Brain (organoid and tissue), 16 donors: ENCODE measurements at places on chromosomes 1 and 21. TPM values are rescaled to one million over a fixed set of nuclear protein-coding genes. Genes with fewer than 3 reads are reported as not detected.
A peak's percentile ranks its signal among the peaks of the same experiment; 100 is the strongest.

Gene EXTL1
- polyA plus RNA-seq: 6.9 TPM

Gene UBXN11
- 31.6 TPM for polyA plus RNA-seq

Gene FAM151A
- polyA plus RNA-seq: not detected

Gene SEMA4A
- 6.6 TPM for polyA plus RNA-seq

Gene RNASEL
- polyA plus RNA-seq: 1.4 TPM

Gene HECTD3
- 45.0 TPM for polyA plus RNA-seq

Gene RABGAP1L
- polyA plus RNA-seq: 17.1 TPM

Gene ACAP3
- 47.9 TPM for polyA plus RNA-seq

Gene GPR25
- not detected for polyA plus RNA-seq

Gene C1QB
- polyA plus RNA-seq: 106 TPM

- DNase-seq: no peak
Measured at GRCh38 chr1:30749691-30750583, 7.6 kb downstream of the LAPTM5 start.

DNA sequence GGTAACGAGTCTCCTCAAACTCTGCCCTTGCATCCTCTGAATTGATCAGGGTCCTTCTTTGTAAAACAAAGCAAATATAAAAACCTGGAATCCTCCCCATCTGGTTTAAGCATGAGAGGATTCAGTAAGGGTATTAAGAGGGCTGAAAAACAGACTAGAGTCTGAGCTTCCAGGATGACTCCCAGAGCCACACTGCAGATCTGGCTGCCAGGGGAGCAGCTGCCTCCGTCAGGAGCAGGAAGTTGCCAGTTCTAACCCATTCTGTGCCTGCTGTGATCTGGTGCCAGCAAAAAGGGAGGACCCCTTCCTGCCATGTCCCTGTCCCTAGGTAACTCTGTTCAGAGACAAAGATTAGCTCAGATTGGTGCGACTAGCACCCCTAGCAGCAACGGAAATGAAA lies 27.5 kb downstream of the SERTAD4 start:
- DNase-seq: no peak

- DNase-seq: no peak
Measured at GRCh38 chr1:163267962-163268361, 53.8 kb upstream of the NUF2 start.

DNA sequence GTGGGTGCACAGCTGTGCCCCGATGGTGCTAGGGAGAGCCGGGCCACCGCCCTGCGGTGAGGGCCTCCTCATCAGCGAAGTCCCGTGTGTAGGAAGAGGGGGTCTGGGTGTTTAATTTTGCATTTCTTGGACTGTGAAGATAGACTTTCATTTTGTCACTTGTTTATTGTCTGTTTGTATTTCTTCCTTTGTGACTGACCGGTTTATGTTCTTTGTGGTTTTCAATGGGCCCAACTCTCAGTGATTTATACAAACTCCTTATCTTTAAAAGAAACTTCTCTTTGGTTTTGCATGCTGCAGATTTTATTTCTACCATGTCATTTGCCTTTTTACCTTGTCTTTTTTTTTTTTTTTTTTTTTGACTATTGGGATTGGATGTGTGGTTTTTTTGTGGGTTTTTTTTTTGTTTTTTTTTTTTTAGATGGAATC lies 65.1 kb downstream of the COL18A1 start:
- DNase-seq: no peak

DNA sequence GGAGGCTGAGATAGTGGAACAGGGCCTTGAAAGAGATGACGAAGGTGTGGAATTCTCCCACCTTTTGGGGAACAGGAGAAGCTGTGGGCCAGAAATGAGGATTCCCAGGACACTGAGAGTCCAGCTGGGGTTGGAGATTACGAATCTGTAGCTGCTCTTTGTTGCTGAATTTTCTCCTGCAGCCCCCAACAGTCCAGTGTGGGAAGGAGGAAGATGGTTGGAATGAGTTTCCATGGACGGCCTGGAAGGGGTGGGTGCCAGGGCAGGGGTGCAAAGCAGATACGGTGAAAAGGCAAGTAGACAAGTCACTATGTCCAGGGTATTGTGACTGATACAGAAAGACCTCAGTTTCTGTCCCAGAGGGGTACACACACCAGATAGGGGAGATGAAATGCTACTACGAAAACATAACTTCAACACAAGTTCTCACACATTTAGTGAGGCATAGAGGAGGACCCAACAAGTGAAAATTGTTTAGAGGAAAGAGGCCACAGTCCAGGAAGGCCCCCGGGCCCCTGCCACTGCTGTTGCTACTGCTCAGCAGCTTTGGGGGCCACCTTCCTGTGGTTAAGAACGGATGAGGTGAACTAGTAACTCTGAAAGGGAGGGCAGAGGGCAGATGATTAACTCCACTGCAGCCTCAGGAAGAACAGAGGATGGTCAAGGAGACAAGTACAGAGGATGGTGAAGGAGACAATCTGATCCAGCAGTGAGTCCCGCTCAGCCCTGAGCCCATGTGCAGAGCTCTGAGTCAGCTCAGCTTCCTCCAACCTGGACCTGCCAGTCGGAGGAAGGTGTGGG lies 7.3 kb downstream of the CD244 start:
- no peak for DNase-seq

DNA sequence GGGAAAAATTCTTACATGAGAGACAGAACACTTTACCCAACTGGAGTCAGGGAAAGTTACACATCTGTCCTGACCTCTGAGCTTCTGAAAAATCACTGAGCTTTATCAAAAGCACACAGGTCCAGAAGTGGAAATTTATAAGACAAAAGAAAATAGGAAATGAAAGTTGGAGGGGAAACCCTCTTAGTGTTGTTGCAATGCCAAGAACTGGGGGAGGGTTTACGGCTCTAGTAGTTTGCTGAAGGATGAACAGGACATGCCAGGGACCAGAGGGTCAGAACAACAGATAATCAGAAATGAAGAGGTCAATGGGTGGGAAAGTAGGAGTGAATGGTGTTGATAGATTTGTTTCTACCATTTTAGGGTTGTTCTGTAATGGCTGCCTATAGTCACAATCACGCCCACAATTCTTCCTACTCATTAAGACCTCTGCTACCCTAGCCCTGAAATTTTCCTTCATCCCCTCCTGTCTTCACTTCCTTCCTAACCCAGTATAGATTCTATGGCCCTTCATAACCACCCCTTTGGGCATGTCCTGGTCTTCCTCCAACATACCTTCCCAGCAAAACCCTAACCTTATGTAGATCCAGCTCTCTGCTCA lies 30.3 kb upstream of the FMOD start:
- DNase-seq: no peak

- no peak for DNase-seq
Measured at GRCh38 chr1:93672069-93672468, 9.6 kb downstream of the BCAR3 start.

- DNase-seq: no peak
Measured at GRCh38 chr1:67732750-67733151, 47.8 kb downstream of the GADD45A start.

- peak; percentile 69 for DNase-seq
Measured at GRCh38 chr1:83860490-83861221, 138.3 kb downstream of the TTLL7 start.

DNA sequence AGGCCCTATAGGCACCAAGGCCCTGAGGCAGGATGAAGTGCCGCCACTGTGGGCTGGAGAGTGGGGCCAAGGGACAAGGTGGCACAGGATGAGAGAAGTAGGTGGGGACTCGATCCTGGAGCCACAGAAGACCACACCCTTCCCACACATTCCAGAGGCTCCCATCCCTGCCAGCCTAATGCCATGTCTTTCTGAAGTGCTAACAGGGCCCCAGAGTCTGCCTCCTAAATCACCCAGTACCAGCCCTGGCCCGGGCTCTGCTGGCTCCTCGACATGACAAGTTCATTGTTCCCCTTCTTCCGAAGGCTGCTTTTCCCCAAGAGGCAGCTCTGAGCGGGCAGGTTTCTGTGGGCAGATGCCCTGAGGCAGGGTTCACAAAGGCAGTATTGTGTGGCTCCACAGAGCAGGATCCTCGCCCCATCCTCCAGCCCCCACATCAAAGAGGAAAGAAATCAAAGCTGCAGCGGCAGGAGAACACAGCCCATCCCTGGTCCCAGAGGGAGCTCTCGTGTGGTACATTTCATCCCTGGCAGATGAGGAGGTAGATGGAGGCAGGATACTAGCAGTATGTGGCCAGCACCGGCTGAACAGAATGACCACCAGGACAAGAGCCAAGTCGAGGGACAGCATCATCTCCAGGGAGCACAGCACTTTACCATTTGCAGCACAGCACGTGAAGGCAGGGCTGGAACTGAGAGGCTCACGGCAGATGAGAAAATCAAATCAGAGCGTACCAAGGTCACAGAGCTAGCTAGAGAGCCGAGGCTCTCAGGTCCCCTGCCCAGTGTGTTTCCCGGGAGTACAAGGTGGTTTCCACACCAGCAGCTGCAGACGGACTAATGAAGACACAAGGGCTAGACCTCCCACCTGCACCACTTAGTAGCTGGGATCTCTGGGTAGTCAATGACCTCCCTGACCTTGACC lies 64.8 kb downstream of the SYF2 start:
- peak; percentile 45 for DNase-seq

GRCh38 chr1:38733761-38734160 lies 125.8 kb downstream of the RRAGC start:
- peak; percentile 42 for DNase-seq

- DNase-seq: no peak
Measured at GRCh38 chr1:25858494-25858893, 763 bp downstream of the AUNIP start.
